ENCODE measurements at places on chromosomes 4 and X.

- no peak for DNase-seq
Observed at GRCh38 chr4:138111462-138112000, 130.6 kb downstream of the SLC7A11 start.

DNA sequence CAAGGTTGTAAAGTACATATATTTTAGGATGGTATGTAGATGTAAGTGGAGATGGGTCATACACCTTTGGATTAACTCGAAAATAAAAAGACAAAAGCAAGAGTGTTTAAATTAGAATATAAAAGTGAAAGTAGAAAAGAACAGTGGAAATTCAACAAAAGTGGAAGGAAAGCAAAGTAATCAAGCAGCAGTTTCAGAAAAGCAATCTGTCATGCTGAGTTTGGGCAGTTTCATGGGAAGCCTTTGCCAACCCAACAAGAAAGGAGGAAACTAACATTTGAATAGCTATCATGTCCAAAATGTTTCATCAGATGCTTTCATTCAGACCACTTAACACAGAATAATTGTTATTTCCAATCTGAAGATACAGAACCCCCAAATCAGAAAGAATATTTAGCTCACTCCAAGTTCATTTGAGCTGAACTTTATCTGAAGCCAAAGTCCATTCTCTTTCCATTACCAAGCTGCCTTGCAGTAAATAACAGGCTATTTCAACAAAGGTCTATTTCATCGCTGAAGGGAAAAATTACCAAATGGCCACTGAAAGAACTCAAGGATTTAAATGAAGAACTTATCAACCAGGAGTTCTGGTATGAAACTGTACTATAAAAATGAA, 1.8 kb upstream of the EXOSC9 start:
- no peak for DNase-seq

DNA sequence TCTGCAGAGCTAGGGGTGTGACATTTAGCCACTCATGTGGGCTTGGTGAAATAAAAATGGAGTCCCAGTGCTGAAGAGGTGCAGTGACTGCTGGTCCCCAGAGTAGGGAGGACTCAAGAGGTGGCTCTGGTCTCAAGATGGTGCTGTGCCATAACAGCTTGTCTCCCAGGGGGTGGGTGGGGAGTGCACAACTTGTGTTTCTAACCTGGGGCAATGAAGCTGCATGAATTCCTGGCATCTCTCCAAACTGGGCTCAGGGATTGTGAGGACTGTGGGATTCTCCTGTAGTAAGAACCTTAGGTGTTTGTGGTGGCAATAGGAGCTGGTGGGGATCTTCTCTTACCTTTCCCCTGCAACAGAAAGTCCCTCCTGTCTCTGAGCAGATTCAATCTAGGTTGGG, 278.9 kb upstream of the SFRP2 start:
- no peak for DNase-seq

- DNase-seq: no peak
Observed at GRCh38 chr4:2458546-2459491, 10.1 kb upstream of the RNF4 start.

GRCh38 chrX:13341491-13342101, 21.7 kb upstream of the ATXN3L start:
- DNase-seq: no peak

GRCh38 chrX:16250296-16250695, 83.0 kb downstream of the MAGEB17 start:
- DNase-seq: no peak

- DNase-seq: no peak
Observed at GRCh38 chr4:18777190-18777930, 755.8 kb upstream of the LCORL start.

DNA sequence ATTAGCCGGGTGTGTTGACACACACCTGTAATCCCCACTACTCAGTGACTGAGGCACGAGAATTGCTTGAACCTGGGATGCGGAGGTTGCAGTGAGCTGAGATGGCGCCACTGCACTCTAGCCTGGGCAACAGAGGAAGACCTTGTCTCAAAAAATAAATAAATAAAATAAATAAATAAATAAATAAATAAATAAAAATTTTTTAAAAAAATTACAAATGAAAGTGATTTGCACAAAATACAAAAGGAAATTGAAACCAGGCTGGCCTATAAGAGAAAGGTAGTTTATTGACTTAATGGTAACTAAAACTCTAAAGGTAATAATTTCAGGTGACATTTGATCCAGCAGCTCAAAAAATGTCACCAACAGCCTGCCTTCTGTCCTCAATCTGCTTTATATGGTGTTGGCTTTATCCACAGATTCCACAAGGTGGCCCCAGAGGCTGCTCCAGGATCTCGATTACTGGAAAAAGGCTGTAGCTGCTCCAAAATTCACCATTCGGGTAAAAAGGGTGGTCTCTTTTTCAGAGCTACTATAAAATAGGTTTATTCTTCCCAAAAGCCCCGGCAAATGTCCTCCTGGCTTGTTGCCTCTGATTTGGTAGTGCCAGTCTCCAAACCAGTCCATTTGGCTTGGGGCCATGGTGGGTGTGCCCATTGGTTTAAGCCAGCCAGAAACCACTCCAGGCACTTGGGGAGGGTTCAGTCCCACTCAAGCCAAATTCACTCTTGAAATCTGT, 61.4 kb upstream of the TRIM2 start:
- DNase-seq: peak; percentile 83

DNA sequence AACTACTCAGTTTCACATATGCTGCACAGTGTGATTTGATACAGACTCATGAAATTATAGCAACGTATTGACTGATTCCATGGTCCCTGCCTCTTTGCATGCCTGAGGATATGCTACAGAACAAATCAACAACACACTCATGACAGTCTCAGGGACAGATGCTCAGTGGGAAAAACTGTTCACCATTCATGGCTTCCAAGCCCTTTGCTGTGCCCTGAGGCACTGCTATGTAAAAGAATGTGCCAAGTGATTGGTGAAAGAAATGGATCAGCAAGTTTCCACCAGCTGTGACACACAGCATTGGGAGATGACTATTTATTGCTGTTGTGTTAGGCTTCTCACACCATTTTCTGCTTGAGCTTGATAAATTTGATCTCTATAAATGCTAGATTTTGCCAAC, 825.6 kb upstream of the INTU start:
- DNase-seq: no peak

DNA sequence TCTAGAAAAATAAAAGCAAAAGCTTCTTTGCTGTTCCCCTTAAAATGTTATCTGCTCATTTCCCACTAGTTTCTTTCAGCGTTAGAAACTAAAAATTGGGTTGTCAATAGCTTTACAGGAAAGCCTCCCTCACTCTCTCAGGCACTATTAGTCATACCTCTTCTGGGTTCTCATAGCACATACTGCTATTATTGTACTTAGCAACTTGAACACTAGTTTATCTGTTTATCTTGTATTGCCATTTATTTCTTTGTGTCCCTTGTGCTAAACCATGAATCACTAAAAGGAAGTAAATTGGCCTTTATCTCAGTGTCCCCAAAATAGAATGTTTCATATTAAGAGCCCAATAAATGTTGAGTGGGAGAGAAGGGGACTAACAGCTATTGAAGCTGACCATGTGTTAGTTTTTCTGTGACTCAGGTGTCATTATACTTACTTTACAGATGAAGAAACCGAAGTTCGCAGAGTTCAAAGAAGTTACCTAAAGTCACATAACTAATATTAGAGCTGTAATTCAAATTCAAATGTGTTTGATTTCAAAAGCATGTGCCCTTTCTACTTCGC, 124.8 kb upstream of the CITED1 start:
- DNase-seq: no peak

DNA sequence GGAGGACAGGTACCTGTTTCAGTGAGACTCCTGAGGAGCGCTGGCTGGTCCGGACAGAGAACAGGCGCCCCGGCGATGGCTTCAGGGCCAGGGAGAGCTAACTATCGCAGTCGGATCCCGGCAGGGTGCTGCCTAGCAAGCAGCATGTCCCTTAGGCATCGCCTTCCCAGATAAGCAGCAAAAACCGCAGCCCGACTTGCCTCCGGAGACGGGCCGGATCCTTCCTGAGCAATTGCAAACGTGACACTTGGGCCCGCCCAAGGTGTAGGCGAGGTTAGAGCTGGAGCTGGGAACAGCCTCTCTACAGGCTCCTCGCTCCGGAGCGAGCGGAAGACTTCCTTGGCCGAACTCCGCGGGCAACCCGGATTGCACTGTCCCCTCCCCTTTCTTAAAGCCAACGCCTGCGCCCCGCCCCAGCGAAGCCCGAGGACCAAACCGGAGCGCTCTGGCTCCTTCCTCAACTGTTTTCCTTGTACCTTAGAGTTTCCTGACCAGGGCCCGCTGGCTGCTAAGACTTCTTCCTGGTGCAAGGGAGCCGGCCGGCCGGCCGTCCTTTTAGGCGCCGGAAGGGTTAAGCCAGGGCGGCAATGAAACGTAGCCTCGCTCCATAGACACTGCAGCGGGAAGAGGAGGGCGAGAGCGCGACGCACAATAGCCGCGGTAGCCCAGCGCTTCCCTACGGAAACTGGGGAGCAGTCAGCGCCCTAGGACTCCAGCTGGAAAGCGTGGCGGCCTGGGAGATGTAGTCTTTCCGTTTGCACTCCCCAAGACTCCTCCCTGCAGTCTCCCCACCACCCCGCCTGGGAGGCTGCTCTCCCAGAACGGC, at the start of gene OPHN1:
OPHN1 (minus strand) TSS at position 341 of the 826 bp plus-strand sequence. CDS start 475 bp downstream, outside the sequence.
- DNase-seq: peak; percentile 52

DNA sequence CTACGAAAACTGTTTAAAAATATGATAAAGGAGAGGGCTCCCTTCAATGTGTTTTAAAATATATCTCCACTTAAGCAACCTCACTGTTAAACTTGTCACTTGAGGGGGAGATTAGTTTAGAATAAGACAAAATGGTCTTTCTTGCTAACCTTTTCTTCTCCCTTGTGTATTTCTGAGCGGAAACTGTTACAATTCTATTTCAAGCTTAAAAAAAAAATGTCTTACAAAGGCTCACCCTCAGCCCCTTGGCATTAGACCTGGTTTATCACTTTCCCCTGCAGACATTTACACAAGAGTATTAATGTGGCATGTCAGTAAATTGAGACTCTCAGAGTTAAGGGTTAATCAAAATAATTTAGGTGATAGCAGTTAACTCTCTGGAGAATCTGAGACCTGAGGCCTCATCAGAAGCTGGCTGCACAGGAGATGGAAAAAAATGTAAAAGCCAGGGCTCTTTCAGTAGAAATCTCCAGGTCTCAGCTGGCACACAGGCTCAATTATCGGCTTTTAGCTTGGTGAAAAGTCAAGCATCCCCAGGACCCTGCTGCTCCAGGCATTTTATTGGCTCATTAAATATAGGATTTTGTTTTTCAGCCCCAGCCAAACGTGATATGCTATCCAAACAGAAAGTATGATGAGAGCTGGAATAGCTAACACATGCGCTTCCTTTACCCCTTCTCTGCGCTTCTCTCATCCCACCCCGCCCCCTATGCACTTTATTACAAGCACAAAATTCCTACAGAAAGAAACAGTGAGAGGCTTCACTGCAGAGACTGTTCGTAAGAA, 130.5 kb downstream of the PPA2 start:
- no peak for DNase-seq

- peak; percentile 85 for DNase-seq
Observed at GRCh38 chr4:81913427-81913879, 441.7 kb upstream of the RASGEF1B start.
